HCT116 (cell line): ENCODE measurements at places on chromosomes 11 and 22.

DNA sequence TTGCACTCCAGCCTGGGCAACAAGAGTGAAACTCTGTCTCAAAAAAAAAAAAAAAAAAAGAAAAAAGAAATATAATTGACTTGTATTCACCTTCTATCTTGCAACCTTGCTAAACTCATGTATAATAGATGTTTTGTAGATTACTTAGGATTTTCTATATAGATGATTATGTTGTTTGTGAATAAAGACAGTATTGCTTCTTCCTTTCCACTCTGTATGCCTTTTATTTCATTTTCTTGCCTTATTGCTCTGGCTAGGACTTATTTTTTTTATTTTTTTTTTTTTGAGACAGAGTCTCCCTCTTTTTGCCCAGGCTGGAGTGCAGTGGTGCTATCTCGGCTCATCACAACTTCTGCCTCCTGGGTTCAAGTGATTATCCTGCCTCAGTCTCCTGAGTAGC, 29.7 kb upstream of the SOX10 start:
- DNase-seq = no peak

- no peak for DNase-seq
These were observed 52.4 kb downstream of the TRIOBP start for GRCh38 chr22:37749226-37749625.

- DNase-seq = no peak
These were observed 134.3 kb downstream of the TEAD1 start for GRCh38 chr11:12808519-12808918.

DNA sequence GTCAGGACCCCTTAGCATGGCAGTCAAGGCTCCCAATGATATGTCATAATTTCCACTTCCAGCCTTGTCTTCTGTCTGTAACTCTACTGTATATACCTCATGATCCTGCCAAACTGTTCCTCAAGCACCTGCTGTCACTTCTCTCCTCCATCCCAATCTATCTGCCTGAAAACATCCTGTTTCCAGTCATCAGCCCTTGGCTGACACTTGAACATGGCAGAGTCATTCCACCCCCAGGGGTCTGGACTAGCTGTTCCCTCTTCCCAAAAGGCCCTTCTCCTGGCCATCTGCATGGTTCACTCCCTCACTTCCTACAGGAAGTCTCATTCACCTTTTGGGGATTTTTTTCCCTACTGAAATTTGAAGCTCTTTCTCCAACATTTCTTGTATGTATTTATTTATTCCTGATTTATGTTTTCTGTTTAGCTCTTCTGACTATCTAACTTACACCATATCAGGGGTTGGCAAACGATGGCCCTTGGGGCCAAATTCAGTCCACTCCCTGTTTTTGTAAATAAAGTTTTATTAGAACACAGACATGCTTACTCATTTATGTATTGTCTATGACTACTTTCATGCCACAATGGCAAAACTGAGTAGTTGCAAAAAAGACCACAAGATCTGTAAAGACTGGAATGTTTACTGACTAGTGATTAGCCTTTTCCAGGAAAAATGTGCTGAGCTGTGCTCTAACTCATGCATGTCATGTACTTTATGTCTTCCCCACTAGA, 278.4 kb downstream of the KIRREL3 start:
- DNase-seq = no peak

DNA sequence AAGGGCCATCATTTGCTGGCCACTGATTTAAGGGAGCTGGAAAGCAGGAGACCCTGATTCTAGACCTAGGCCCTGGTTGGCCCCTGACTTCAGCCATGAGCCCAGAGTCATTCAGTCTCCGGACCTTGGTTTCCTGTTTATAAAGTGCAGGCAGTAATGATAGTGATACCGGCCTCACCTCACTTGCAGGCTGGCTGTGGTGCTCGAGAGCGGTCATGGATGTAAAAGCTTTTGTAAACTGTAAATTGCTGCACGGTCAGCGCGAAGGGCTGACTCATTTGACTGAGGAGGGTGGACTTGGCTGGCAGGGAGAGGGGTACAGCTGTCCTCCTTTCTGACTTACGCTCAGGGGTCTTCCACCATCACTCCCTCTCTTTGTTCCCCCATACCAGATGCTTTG, 37.4 kb downstream of the FBLN1 start:
- DNase-seq = no peak
